SJCRH30 (cell line): ENCODE measurements at places on chromosomes 7 and 10. TPM values are rescaled to one million over a fixed set of nuclear protein-coding genes. Genes with fewer than 3 reads are reported as not detected.

GRCh38 chr7:78510580-78511188 is 712.1 kb downstream of the PHTF2 start:
- peak; percentile 58 for DNase-seq
- no peaks in the 10 kb centered on the region for H3K4me1 ChIP-seq
- H3K27ac ChIP-seq = no peak overlapping the region
- H3K36me3 ChIP-seq = no peaks in the 10 kb centered on the region
- H3K27me3 ChIP-seq = no peaks in the 10 kb centered on the region

TMEM270 gene
- not detected in 2 replicates for total RNA-seq

NRAP gene
- not detected in 2 replicates for total RNA-seq

DNA sequence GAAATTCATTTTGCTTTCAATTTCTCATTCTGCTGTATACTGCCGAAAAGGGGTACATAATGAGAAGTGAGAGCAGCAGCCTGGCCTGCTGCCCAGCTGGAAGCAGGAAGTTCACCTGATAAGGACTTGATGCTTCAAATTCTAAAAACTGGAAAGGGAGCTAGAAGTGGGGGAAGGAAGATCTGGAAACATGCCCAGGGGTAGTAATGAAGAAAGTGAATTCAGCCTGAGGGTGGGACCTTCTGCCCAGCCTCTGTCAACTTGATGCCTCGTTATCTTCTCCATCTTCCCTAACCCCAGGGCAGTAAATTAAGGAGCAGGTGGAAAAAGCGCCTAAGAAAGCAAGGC is 69.4 kb downstream of the ARMH3 start:
- H3K4me3 ChIP-seq = no peak overlapping the region
- H3K27me3 ChIP-seq = no peaks in the 10 kb centered on the region
- no peaks in the 10 kb centered on the region for H3K4me1 ChIP-seq
- H3K36me3 ChIP-seq = peaks cover 32% of the 10 kb centered on the region
- no peak overlapping the region for H3K27ac ChIP-seq
- no peak for DNase-seq

DNA sequence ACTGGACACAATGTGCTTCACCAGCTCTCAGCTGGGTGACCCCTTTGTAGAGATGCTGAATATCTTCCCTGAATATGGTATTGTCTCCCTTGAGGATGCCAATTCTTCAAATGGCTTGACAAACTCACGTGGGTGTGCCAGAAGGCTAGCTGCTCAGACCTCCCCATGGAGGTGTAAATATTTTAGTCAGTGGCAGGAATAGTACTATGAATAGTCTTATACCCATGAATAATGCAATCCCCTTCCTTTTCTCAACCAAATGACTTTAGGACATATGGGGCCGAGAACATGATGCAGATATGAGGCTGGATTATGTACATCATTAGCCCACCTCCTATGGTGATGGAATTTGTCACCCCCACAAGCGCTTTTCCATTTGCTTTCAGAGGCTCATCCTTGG is 401.8 kb downstream of the ADRA2A start:
- H3K27ac ChIP-seq = no peak overlapping the region
- no peak for DNase-seq
- H3K36me3 ChIP-seq = no peaks in the 10 kb centered on the region
- no peaks in the 10 kb centered on the region for H3K27me3 ChIP-seq
- H3K4me3 ChIP-seq = no peak overlapping the region
- H3K4me1 ChIP-seq = peaks cover 8% of the 10 kb centered on the region

DNA sequence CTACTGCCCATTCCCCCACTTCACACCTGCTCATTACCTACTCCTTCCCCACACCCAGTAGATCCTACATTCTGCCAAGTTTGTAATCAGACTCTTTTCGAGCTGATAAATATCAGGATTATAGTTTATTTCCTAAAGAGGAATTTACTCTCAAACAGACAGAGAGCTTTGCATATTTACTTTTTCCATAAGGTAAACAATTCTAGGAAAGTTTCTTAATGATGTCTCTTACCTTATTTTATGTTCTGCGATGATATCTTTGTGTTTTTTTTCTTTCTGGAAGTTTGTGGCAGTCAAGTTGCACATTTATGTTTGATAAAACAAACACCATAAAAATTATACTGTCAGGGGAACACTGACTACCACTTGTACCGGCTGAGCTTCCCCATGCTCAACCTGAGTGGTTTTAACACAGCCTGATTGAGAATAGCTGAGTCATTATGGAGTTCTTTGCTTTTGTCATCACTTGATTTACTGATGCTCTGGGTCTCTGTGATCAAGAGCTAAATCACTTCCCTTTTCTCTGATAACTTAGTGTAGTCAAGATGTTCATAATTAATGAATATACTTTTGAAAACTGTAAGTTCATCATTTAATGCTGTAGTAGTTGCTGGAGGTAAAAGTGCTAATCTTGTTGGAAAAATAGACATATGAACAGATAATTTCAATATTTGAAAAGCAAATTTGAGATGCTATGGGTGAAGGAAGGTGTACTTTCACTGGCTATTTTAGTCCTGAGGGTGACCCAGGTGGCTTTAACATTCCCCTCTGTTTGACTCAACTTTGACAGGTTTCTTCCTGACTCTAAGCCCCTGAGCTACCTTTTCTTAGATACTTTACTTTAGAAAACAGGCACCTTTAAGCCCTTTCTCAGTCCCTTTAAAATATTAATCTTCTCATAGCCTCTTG is 1034.5 kb upstream of the LRRTM3 start:
- H3K27ac ChIP-seq = no peak overlapping the region
- no peaks in the 10 kb centered on the region for H3K36me3 ChIP-seq
- no peak for DNase-seq
- H3K4me1 ChIP-seq = no peaks in the 10 kb centered on the region

ASB15 gene
- total RNA-seq = not detected in 2 replicates

- no peaks in the 10 kb centered on the region for H3K36me3 ChIP-seq
- peaks cover 24% of the 10 kb centered on the region for H3K4me1 ChIP-seq
- H3K27ac ChIP-seq = no peak overlapping the region
- H3K4me3 ChIP-seq = no peak overlapping the region
- no peaks in the 10 kb centered on the region for H3K27me3 ChIP-seq
These were observed 381.9 kb upstream of the SEMA3C start for GRCh38 chr7:81300753-81301152.

- H3K27ac ChIP-seq = no peak overlapping the region
- H3K4me3 ChIP-seq = no peak overlapping the region
- no peaks in the 10 kb centered on the region for H3K36me3 ChIP-seq
- no peak for DNase-seq
These were observed 2.7 kb upstream of the MTG1 start for GRCh38 chr10:133391249-133391635.

- H3K27ac ChIP-seq = no peak overlapping the region
- H3K4me1 ChIP-seq = no peaks in the 10 kb centered on the region
- H3K36me3 ChIP-seq = no peaks in the 10 kb centered on the region
- DNase-seq = no peak
These were observed 792.9 kb upstream of the GHITM start for GRCh38 chr10:83346266-83346910.

- DNase-seq = no peak
- H3K4me1 ChIP-seq = no peaks in the 10 kb centered on the region
- H3K27ac ChIP-seq = no peak overlapping the region
- no peaks in the 10 kb centered on the region for H3K36me3 ChIP-seq
- H3K4me3 ChIP-seq = no peak overlapping the region
- peaks cover 5% of the 10 kb centered on the region; the same call in 1 of the 2 replicates for H3K27me3 ChIP-seq
These were observed 6.8 kb upstream of the TAS2R60 start for GRCh38 chr7:143436325-143436946.

SEC24C gene
- 89.4 and 92.2 TPM in 2 replicates for total RNA-seq

LAMB1 gene
- total RNA-seq = 100 and 106 TPM in 2 replicates

GRCh38 chr10:62911210-62911963 is 95.2 kb upstream of the EGR2 start:
- DNase-seq = peak; percentile 17
- no peak overlapping the region for H3K27ac ChIP-seq
- peak overlapping the region; percentile 18; the same call in 1 of the 2 replicates for H3K4me3 ChIP-seq
- no peaks in the 10 kb centered on the region for H3K27me3 ChIP-seq
- H3K4me1 ChIP-seq = no peaks in the 10 kb centered on the region

DNA sequence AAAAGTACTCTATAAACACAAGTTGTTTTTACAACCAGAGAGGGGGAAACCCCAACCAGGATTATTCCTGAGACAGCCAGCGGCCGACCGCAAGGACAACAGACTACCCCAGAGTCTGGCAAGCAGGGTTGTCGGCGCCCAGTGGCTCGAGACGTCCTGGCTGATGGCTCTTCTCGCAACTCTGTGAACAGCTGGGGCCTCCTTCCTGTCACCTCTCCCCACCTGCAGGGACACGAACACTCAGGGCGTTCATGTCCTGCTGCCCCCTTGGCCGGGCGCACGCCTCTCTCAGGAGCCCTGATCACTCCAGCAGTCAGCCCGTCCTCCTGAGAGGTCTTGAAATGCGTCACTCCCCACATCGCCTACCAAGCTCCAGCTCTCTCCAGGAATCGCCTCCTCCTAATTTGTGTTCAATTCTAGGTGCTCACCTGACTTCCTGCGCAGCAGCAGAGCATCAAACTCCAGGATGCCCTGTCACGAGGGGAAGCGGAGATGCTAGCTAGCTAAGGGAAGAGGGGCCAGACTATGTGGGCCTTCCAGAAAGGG is 66.4 kb upstream of the TNRC18 start:
- H3K27ac ChIP-seq = no peak overlapping the region
- no peak for DNase-seq
- H3K4me3 ChIP-seq = no peak overlapping the region
- no peaks in the 10 kb centered on the region for H3K27me3 ChIP-seq
- peaks cover 15% of the 10 kb centered on the region for H3K4me1 ChIP-seq
- H3K36me3 ChIP-seq = no peaks in the 10 kb centered on the region; the same call in 1 of the 2 replicates

- H3K27me3 ChIP-seq = no peaks in the 10 kb centered on the region; the same call in 1 of the 2 replicates
- H3K27ac ChIP-seq = no peak overlapping the region
- H3K4me1 ChIP-seq = no peaks in the 10 kb centered on the region
- H3K4me3 ChIP-seq = no peak overlapping the region
These were observed 17.2 kb upstream of the MEOX2 start for GRCh38 chr7:15703732-15704131.

GRCh38 chr7:151505433-151505832 is 14.3 kb downstream of the RHEB start:
- H3K4me3 ChIP-seq = no peak overlapping the region
- no peak for DNase-seq
- H3K27me3 ChIP-seq = no peaks in the 10 kb centered on the region
- no peaks in the 10 kb centered on the region for H3K4me1 ChIP-seq

CREB5 gene
- 17.6 and 20.8 TPM in 2 replicates for total RNA-seq

- H3K4me1 ChIP-seq = no peaks in the 10 kb centered on the region
- H3K27ac ChIP-seq = no peak overlapping the region
- H3K36me3 ChIP-seq = no peaks in the 10 kb centered on the region
- DNase-seq = no peak
These were observed 6.6 kb downstream of the CREB5 start for GRCh38 chr7:28418966-28419365.

GRCh38 chr7:115672024-115672423 is 358.5 kb downstream of the TFEC start:
- H3K4me3 ChIP-seq = no peak overlapping the region
- H3K36me3 ChIP-seq = no peaks in the 10 kb centered on the region
- H3K27ac ChIP-seq = peak overlapping the region; percentile 24; the same call in 1 of the 2 replicates
- DNase-seq = no peak
- H3K27me3 ChIP-seq = no peaks in the 10 kb centered on the region

DNA sequence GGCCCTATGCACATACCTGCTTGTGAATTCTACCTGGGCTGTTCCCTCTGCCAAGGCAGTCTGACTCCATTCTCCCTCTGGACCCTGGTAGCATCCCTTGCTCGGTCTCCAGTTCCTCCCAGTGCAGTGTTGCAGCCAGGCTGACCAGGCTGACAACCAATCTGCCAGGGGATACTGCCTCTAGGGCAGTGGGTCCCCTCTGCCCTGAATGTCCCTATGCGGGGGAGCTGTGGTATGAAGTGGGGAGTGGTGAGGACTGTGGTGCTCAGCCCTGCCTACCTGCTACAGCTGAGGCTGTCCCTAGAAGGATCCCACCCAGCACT is 48.0 kb upstream of the CAMK2B start:
- H3K4me1 ChIP-seq = peaks cover 3% of the 10 kb centered on the region; the same call in 1 of the 2 replicates
- no peaks in the 10 kb centered on the region for H3K36me3 ChIP-seq
- H3K4me3 ChIP-seq = no peak overlapping the region
- no peak for DNase-seq
- no peaks in the 10 kb centered on the region for H3K27me3 ChIP-seq

DNA sequence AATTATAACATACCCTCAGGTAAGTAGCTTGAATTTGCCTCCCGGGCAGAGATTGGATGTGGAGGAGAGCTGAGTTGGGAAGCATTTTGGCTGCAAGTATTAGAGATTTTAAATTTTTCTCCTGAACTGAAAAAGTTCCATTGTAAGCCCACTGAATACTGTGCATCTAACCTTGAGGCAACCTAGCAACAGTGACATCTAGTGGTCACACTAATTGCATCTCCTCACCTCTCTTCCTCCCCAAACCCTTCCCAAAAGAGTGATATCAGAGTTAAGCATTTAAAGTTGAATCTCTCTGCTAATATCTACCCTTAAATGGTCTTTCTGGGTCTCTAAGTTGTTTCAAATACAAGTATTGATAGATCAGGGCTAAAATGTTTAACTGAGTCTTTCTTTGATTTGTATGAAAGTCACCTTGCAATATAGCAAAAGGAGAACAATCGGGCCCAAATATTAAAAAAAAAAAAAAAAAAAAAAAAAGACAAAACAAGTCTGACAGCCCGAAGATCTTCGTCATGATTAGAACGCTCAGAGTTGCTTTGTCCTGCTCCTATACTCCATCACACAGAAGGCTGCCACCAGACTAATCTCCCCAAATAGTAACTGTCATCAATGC is 40.4 kb upstream of the DLX5 start:
- H3K27ac ChIP-seq = no peak overlapping the region
- no peaks in the 10 kb centered on the region for H3K27me3 ChIP-seq
- H3K36me3 ChIP-seq = no peaks in the 10 kb centered on the region
- no peaks in the 10 kb centered on the region for H3K4me1 ChIP-seq
- no peak overlapping the region for H3K4me3 ChIP-seq

CTAGE4 gene
- not detected in 2 replicates for total RNA-seq

VENTX gene
- total RNA-seq = 0.10 and 0.26 TPM in 2 replicates

ATOH7 gene
- 0.13 TPM in 1 of 2 replicates, not detected in the other for total RNA-seq

DNA sequence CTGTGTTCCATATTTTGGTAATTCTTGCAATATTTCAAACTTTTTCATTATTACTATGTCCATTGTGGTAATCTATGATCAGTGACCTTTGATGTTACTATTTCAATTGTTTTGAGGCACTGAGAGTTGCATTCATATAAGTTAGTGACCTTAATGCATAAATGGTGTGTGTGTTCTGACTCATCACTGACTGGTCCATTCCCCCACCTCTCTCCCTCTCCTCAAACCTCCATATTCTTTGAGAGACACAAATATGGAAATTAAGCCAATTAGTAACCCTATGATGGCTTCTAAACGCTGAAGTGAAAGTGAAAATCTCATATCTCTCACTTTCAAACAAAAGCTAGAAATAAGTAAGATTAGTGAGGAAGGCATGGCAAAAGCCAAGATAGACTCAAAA is 739.6 kb downstream of the CCSER2 start:
- H3K4me3 ChIP-seq = no peak overlapping the region
- no peak for DNase-seq
- H3K4me1 ChIP-seq = no peaks in the 10 kb centered on the region
- H3K27ac ChIP-seq = no peak overlapping the region
- H3K27me3 ChIP-seq = no peaks in the 10 kb centered on the region
- H3K36me3 ChIP-seq = no peaks in the 10 kb centered on the region

MYO3A gene
- not detected in 2 replicates for total RNA-seq

- H3K27me3 ChIP-seq = 0 out of 2 replicates have a peak, but pooled peaks cover 3% of the 10 kb centered on the region
- no peak overlapping the region for H3K4me3 ChIP-seq
- no peaks in the 10 kb centered on the region for H3K36me3 ChIP-seq
- H3K27ac ChIP-seq = no peak overlapping the region
- H3K4me1 ChIP-seq = no peaks in the 10 kb centered on the region
These were observed 281.3 kb upstream of the IGFBP3 start for GRCh38 chr7:46202379-46202778.
